ENCODE measurements at places on chromosomes 6 and 20. TPM values are rescaled to one million over a fixed set of nuclear protein-coding genes. Genes with fewer than 3 reads are reported as not detected.

GRCh38 chr6:36526066-36526465 is 21.2 kb downstream of the STK38 start:
- H3K4me3 ChIP-seq, result no peak overlapping the region
- DNase-seq, result no peak
- H3K4me1 ChIP-seq, result peaks cover 24% of the 10 kb centered on the region

ADGRG6 gene
- total RNA-seq, result 2.5 TPM

GINS1 gene
- 4.9 TPM for total RNA-seq

MUC22 gene
- not detected for total RNA-seq

MATN4 gene
- 0.10 TPM for total RNA-seq

CCM2L gene
- total RNA-seq, result not detected

Data from chondrocyte (in vitro differentiated cells).